CD4-positive, alpha-beta T cell treated with Interferon alpha-2 for 1 hour (primary cell): ENCODE measurements at places on chromosomes 6 and 20.

- no peak for DNase-seq
Measured at GRCh38 chr6:33812669-33813068, 8.9 kb upstream of the MLN start.

DNA sequence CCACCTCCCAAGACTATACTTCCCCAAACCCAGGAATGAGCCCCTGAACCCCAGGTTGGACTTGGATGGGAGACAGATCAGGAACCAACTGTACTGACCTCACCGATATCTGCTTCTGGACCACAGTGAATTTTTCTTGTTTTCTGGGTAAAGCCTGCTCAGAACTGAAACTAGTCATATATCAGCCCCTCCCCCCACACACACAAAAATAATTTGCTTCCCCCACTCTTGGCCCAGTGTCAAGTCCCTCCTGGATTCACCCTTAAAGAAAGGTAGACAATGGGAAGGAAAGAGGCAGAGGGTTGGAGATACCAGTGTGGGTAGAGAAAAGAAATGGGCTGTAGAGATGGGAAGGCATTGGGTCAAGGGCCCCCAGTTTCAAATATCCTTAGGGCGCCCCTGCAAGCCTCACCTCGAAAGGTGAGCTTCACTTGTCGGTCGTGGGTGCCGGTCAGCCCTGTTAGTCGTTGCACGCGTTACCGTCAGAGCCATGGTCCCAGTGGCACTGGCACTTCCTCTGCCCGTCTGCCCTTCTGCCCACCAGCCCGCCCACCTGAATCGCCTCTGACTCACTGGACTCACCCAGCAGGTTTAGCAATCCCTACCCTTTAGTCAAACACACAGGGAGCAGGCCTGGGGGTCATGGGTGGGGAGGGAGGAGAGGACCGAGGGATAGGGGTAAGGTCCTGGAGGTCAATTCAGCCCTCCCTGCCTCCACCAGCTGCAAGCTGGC, 8.5 kb upstream of the SPAG4 start:
- no peak for DNase-seq

GRCh38 chr20:50073500-50073899, 39.5 kb downstream of the UBE2V1 start:
- no peak for DNase-seq

- DNase-seq, result no peak
Measured at GRCh38 chr20:39195582-39196021, 233.5 kb downstream of the DHX35 start.

- no peak for DNase-seq
Measured at GRCh38 chr20:4318891-4319290, 303.5 kb upstream of the RNF24 start.

- no peak for DNase-seq
Measured at GRCh38 chr20:49326026-49326425, 48.2 kb upstream of the ZNFX1 start.

DNA sequence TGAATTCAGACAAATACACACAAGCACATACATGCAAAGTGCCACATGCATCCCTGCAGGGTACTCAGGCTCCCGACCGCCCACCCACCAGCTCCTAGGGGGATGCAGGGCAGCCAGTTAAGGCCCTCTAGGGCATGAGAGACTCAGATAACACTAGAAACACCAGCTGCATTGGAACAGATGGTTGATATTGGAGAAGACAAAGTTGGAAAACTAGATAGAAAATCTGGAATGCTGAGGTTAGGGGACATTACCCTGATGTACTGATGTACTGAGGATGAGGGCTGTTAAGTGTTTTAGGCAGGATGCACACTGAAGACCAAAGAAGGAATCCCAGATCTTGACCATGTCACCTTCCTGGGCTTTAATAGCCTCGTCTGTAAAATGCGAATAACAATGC, 134.6 kb upstream of the ECI2 start:
- DNase-seq, result no peak

- no peak for DNase-seq
Measured at GRCh38 chr6:29678114-29678513, 2.8 kb downstream of the ZFP57 start.

- DNase-seq, result no peak
Measured at GRCh38 chr20:37886851-37887297, 16.1 kb upstream of the VSTM2L start.

- no peak for DNase-seq
Measured at GRCh38 chr20:10064611-10065010, 29.8 kb downstream of the ANKEF1 start.

DNA sequence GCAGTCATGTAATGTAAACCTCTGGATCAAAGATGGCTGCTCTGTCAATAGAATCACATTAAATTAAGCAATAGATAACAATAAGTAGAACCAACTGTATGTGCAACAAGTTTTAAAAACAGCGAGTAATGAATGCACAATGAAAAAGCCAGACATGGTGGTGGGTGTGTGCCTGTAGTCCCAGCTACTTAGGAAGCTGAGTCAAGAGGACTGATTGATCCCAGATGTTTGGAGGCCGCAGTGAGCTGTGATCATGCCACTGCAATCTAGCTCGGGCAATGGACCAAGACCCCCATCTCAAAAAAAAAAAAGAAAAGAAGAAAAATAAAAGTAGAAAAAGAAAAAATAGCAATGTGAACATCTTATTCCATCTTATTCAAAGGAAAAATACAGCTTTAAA, 558.7 kb upstream of the MMS22L start:
- DNase-seq, result no peak

DNA sequence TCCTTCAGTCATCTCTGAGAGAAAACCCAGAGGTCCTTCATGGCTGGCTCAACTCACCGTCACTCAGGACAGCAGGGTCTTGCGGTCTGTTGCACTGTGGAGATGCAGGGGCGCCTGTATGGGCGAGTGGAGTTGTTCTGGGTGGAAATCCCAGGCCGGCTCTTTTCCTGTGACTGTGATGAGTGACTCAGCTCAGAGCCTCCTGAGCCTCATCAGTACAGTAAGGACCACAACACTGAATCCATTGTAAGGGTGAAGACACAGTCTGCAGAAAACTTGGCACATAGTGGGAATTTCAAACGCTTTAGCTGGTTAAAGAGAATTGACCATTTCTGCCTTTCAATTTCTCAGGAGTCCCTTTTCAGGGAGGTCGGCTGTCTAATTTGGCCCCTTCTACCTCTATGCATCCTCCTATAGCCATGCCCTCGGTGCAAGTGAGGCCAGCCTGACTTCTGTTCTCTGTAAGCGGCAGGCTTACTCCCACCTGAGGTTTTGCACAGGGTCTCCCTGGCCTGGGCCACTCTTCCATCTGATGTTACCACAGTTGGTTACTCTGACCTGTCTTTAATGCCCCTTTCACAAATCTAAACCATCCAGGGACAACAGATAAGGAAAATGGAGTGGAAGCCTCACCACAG, 35.5 kb upstream of the TBXT start:
- no peak for DNase-seq

- DNase-seq, result no peak
Measured at GRCh38 chr6:70272071-70272470, 30.8 kb downstream of the COL9A1 start.

DNA sequence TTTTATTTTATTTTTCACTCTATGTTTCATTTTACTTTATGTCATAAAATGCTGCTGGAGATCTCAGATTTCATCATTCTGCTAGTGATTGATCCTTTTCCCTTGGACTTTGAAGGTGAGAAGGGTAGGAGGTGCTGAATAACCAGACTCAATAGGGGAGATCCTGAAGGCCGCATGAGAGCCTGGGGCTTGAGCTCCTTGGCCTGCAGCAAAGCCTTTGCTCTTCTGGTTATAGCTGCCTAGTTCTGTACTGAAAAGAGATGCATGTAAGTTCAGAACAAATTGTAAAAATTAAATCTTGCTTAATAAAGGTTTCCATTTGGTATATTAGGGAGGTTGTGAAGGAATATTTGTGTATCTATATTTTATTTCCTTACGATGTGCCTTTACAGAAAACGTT, 430.2 kb downstream of the QKI start:
- no peak for DNase-seq

DNA sequence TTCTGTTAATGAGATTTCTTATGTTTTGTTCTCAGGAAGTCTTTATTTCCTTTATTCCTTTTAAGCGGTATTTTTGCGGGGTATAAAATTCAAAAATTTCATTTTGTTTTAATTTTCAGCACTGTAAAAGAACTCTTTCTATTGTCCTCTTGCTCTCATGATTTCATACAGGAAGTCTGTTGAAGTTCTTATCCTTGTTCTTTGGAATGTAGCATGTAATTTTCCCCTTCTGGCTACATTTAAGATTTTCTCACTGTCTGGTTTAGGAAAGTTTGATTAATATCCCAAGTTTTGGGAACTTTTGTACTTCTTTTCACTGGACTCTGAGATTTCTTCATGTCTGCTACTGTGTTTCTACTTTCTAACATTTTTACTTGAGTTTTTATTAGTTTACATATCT, 581.4 kb upstream of the GJE1 start:
- no peak for DNase-seq

- DNase-seq, result no peak
Measured at GRCh38 chr6:142155895-142156757, 9.1 kb downstream of the VTA1 start.

GRCh38 chr20:917416-917815, 1.3 kb upstream of the ANGPT4 start:
- DNase-seq, result no peak

DNA sequence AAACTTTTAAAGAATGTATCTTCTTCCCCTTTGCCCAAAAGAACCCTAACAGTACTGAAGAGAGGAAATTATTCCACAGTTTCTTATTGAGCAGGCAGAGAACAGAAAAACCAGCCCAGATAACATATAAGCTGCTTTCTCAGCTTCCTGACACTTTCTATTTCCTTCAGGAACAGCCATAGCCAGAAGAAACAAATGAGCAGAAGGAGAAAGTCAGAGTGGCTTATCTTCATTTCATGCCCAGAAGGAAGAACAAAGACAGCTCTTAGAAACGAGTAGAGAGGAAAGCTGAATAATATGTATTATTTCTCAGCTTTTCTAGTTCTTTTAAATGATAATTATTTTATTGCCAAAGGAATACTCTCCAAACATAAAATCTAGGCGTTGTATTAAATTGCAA, 793.7 kb downstream of the GRIK2 start:
- DNase-seq, result no peak

DNA sequence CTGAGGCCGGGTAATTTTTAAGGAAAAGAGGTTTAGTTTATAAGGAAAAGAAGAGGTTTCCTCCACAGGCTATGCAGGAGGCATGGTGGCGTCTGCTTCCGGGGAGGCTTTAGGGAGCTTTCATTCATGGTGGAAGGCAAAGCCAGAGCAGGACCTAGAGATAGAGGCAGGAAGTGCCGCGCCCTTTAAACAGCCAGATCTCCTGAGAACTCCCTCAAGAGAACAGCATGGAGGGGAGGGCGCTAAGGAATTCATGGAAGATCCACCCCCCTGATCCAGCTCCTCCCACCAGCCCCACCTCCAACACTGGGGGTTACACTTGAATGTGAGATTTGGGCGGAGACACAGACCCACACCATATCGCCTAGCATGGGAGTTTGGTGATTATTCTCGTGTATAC, 13.9 kb upstream of the DACT2 start:
- DNase-seq, result no peak

DNA sequence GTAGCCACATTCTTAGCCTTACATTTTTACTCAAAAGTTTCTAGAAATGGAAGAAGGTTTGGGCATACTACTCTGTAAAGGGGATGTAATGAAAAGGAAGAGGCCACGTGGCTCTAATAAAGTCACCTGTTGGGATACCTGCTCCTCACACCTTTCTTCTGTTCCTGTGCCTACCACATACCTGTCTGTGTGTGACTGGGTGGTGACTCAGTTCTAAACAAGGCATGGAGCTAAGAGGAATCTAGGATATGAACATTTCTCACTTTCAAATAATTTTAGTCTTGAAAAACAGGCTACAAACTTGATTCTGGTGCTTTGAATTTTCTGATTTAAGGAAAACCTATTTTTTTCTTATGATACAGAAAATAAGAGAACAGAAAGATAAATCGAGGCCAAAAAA, 363.6 kb downstream of the RFPL4B start:
- DNase-seq, result no peak

DNA sequence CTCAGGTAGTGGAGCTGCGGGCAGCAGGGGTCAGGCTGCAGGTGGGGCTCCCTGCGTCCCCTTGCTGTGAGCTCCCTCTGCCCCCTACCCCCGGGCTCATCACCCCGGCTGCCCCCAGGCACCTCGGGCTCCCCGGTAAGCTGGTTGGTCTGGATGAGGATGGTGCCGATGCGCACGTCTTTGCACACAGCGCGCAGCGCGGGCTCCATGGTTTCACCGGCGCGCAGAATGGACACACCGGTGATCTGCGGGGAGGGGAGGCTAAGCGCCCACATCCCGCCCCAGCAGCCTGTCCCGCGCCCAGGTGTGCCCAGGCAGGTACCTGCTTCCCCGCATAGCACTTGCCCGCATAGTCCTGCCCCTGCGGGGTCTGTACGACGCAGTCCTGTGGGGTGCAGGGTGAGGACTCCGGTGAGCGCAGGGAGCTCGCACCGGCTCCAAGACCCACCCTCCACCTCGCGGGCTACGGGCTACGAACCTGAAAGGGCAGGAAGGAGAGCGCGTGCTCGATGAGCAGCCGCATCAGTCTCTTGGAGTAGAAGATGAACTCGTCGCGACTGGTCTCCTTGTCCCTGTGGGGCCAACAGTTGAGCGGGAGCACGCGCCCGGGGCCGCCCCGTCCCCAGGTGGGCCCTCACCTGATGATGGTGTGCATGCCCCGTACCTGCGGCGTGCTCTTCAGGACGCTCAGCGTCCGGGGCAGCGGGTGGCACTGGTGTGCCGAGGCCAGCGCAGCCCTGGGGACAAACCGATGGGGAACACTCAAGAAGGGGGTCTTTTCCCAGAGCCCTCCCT, 15.5 kb downstream of the UCKL1 start:
- no peak for DNase-seq

GRCh38 chr20:19811231-19811630, 53.2 kb downstream of the RIN2 start:
- DNase-seq, result no peak

DNA sequence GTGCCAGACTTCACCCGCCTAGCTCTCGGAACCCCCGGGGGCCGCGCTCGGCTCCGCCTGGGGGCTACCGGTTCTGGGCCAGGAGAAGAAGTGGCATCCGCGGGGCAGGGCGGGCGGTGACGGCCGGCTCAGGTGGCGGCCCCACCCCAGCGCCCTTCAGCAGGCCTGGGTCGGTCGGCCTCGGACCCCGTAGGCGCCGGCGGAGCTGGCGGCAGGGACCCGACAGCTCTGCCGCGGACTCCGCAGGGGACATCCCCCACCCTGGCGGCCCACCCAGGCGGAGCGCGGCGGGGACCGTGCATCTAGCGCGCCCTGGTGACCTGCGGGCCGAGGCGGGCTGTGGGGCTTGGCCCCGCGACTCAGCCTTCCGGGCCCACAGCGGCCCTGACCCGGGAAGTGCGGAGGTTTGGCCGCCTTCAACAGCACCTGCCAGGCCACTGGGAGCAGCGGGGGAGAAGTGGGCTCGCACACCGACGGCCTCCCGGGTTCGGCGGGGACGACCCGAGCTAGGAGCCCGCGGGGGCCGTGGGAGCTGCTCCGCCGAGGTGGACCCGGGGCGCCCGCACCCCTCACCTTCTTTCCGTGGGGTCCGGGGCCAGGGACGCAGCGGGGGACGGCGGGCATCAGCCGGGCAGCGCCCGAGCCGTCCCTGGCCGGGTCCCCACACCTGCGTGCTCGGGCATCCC, 87.1 kb downstream of the TMEM242 start:
- peak; percentile 15 for DNase-seq

GRCh38 chr20:22623211-22623610, 38.8 kb upstream of the FOXA2 start:
- no peak for DNase-seq
